T-helper 1 cell treated with Interleukin-12 subunit alpha and Interleukin-12 subunit beta and Interleukin-4 antibody, amounts not matched to agents 30 ng/mL and 1 ng/mL, for 36 hours (primary cell): ENCODE measurements at places on chromosomes 2 and 18. TPM values are rescaled to one million over a fixed set of nuclear protein-coding genes. Genes with fewer than 3 reads are reported as not detected.

Gene UGT1A3
- not detected in 2 replicates for total RNA-seq

Gene TUBA3E
- total RNA-seq: not detected in 2 replicates

Gene GALNT5
- total RNA-seq: not detected in 2 replicates

Gene RAB12
- 18.2 and 20.4 TPM in 2 replicates for total RNA-seq

Gene CPLX4
- total RNA-seq: not detected in 2 replicates

Gene BUB1
- 87.5 and 88.5 TPM in 2 replicates for total RNA-seq

Gene CD8B2
- total RNA-seq: 0.15 and 0.46 TPM in 2 replicates
